ENCODE measurements at places on chromosomes 12 and 14.

DNA sequence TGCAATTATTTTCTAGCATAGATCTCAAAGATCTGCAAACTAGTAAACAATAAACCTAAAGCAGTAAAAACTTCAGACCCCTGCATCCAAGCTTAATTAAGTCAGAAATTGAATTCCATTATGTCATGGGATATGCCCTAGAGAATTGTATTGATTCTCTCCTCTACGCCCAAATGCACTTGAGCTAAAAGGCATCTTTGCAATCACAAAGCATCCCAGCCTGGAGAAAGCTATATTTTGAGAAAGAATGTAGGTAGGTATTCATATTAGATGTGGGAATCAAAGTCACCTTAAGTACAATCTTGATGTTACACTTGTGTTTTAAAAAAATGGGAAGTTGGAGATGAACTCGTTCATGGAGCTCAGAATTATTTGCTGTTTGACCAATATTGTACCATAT, 386.7 kb downstream of the ADAMTS20 start:
- DNase-seq = no peak

DNA sequence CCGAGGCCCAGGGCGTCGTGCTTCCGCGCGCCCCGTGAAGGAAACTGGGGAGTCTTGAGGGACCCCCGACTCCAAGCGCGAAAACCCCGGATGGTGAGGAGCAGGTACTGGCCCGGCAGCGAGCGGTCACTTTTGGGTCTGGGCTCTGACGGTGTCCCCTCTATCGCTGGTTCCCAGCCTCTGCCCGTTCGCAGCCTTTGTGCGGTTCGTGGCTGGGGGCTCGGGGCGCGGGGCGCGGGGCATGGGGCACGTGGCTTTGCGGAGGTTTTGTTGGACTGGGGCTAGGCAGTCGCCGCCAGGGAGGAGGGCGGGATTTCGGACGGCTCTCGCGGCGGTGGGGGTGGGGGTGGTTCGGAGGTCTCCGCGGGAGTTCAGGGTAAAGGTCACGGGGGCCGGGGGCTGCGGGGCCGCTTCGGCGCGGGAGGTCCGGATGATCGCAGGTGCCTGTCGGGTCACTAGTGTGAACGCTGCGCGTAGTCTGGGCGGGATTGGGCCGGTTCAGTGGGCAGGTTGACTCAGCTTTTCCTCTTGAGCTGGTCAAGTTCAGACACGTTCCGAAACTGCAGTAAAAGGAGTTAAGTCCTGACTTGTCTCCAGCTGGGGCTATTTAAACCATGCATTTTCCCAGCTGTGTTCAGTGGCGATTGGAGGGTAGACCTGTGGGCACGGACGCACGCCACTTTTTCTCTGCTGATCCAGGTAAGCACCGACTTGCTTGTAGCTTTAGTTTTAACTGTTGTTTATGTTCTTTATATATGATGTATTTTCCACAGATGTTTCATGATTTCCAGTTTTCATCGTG, 612 bp downstream of the MDM2 start:
- peak; percentile 44 for DNase-seq

DNA sequence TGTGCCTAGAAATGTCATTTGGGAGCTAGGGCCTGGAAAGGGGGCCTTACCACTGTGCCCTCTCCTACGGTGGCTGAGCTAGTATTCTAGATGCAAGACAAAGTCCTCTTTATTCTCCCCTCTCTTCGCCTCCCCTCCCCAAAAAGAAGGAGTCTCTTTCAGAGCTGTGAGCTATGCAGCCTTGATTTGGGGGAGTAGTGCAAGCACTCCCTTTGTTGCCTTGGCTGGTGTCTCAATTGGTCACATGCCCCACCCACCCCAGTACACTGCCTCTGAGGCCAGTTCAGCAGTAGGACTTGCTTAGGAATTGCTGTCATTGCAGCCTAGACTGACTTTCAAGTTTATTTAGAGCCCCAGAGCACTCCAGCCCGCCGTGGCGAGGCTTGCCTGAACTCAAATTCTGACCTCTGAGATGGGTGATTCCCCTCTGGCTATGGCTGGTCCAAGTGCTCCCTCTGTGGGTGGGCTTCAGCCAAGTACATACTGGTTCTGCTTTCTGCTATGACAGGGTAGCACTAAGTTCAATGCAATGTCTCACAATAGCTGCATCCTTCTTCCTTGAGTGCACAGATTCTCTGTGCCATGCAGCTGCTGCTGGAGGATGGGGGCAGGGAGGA, 37.0 kb upstream of the FBXO33 start:
- no peak for DNase-seq

- DNase-seq = peak; percentile 51
Observed at GRCh38 chr14:104708606-104709268, 15.3 kb upstream of the ADSS1 start.

DNA sequence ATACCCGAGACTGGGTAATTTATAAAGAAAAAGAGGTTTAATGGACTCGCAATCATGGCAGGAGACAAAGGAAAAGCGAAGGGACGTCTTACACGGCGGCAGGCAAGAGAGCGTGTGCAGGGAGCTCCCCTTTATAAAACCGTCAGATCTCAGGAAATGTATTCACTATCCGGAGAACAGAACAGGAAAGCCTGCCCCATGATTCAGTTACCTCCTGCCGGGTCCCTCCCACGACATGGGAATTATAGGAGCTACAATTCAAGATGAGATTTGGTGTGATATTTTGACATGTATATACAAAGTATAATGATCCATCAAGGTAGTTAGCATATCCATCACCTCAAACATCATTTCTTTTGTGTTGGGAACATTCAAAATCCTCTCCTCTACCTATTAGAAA, 2.3 kb upstream of the CDCA4 start:
- no peak for DNase-seq

DNA sequence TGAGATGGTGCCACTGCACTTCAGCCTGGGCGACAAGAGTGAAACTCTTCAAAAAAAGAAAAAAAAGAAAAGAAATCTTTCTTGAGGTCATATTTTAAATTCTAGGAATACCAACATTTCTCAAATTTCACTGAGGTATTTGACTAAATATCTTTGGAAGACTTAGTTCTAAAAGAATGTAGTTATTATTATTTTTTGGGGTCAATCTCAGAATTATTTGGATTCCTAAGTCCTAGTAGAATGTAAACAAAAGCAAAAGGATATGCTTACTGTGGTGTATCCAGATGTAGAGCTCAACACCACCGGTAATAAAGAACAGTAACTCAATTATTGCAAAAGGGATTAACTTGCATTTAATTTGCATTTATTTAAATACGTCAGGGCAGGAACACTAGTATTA, 25.0 kb downstream of the PRICKLE1 start:
- DNase-seq = no peak

GRCh38 chr12:19338405-19338804, 100.9 kb upstream of the AEBP2 start:
- DNase-seq = no peak

GRCh38 chr12:104049278-104049902, 597 bp downstream of the GLT8D2 start:
- no peak for DNase-seq

- DNase-seq = no peak
Observed at GRCh38 chr14:70664698-70665447, 23.2 kb downstream of the TTC9 start.

GRCh38 chr12:17810399-17810798, 279.6 kb downstream of the RERGL start:
- no peak for DNase-seq

GRCh38 chr12:115760231-115760630, 517.3 kb downstream of the MED13L start:
- no peak for DNase-seq

DNA sequence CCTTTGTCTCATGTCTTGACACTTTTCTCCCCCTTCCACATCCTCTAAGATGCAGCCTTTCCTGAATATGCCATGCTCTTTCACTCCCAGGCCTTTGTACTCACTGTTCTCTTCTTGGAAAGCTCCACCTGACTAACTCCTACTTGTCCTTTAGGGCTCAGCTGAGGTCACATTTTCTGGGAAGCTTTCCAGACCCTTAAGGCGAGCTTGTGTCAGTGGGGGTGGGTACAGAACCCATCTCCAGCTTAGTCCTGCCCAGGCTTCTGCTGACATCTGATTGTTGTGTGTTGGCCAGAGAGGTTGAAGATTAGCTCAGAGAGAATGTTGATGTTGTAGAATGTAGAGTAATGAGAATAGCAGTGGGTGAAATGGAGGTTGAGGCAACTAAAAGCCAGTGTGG, 2.9 kb upstream of the TSFM start:
- no peak for DNase-seq

DNA sequence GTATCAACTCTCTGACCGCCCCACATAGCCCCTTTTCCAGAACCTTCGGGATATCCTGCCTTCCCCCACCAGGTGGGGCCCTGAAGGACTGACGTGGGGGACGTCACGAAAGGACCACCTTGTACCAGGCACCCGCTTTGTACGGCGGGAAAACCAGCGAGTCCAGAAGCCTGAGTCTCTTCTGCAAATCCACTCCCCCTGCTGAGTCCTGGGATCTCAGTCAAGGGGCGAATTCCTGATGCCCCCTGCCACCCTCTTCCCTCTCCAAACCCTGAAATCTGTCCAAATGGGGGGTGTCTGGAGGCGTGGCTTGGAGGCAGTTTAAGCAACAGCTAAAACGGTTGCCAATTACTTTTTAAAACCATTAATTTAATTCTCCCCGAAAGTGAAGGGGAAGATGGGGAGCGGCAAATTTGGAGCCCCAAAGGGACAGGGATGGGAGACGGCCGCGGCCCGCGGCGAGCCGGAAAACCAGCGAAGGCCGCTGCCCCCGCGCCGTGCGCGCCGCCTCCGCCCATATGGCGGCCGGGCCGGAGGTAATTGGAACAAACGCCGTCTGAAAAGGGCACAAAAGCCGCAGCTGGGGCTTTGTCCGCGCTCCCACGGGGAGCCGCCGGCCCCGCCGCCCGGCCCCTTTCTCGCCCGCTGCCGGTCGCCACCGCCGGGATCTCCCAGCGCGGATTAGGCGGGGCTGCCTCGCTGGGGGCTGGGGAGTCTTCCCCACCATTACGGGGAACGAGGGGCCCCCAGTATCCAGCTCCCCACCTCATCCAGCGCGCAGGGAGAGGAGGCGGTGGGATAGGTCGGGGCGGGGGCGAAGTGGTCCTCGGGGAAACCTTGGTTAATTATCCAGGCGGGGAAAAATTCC, 6.6 kb downstream of the LHX5 start:
- no peak for DNase-seq

DNA sequence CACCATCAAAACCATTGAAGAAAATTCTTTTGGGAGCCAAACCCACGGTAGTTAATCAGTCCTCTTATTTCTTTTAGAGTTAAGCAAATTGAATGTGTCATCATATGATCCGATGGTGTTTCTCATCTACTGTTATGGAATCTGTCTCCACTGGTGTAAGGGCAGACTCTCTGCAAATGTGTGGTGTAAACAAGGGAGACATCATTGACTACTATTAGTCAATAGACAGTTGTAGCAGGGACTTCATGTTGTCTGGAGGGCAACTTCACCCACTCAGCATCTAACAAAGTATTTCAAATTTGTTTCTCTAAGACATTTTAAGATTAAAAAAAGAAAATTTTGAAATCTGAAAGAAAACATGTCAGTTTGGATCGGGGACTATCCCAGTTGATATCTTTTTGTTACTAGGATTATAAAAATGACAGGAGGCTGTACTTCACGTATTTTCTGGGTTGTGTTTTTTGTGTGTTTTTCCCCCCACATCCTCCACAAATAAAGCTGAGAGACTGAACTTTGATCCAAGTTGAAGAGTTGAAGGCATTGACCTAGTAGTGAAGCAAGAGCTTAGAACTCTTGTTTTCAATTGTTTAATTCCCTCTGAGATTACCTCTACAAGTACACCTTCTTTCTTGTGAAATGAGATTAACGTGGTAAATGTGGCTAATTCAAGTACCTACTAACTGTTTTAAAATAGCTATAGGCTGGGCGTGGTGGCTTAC, 4.0 kb downstream of the GOLGA5 start:
- DNase-seq = no peak

- DNase-seq = no peak
Observed at GRCh38 chr14:100651999-100652508, 64.8 kb upstream of the BEGAIN start.

- DNase-seq = no peak
Observed at GRCh38 chr14:63933711-63934110, 80.9 kb downstream of the SYNE2 start.

DNA sequence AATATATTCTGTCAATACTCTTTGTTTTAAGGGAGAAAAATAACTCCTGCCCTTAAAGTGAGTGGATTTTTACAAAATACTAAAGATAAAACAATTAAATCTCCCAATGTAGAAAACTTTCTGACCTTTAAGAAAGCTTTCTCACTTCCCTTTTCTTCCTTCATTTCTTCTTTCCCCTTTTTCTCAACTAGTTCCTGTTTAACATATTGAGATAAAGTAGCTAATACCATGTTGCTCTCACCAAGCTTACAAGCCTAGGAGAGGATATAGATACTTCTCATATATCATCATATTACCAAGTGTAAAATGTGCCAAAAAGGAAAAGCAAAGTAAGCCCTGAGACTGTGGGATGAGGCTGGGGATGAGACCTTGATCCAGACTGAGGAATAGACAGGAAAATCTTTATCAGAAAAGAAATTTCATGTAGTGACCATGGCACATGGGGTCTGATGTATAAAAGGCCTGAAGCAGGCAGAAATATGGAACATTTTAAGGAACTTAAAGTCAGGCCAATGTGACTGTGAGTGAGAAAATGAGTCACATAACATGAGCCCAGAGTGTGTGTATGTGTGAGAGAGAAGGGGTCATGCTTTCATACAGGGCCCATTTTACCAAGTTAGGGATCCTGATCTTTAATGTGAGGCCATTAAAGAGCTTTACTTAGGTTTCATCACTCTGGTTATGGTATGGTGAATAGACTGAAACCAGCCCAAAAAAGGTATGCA, 1.6 kb upstream of the RPL10L start:
- DNase-seq = no peak

DNA sequence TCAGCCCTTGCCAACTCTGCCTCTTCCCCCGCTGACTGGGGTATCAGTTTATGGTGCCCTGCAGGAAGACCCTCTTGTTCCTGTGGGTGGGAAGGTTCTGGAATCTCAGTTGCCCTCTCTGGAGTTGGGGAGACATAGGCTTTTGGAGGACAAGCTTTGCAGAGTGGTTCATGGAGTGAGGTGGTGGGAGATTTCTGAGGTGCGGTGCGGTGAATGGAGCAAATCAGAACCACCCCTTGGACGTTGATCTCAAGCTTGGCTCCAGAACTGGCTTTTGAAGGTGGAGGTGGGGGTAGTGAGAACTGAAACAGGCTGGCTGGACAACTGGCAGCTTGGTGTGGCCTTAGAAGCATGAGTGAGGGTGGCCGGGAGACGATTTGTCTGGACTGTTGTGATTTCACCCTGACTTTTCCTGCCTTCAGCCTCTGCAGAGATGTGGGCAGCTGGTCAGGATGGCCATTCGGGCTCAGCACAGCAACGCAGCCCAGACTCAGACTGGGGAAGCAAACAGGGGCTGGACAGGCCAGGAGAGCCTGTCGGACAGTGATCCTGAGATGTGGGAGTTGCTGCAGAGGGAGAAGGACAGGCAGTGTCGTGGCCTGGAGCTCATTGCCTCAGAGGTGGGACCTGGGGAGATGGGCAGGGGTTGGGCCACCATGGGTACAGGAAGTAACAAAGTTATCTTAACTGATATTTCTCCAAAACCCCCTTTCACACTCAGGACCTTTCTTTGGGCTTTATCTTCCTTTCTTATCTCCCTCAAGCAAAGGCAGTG, 1.1 kb downstream of the SHMT2 start:
- no peak for DNase-seq
